SK-N-MC (cell line): ENCODE measurements at places on chromosomes 11 and 22.
A peak's percentile ranks its signal among the peaks of the same experiment; 100 is the strongest.

GRCh38 chr11:282630-283360, 4.6 kb downstream of the NLRP6 start:
- DNase-seq, result no peak

DNA sequence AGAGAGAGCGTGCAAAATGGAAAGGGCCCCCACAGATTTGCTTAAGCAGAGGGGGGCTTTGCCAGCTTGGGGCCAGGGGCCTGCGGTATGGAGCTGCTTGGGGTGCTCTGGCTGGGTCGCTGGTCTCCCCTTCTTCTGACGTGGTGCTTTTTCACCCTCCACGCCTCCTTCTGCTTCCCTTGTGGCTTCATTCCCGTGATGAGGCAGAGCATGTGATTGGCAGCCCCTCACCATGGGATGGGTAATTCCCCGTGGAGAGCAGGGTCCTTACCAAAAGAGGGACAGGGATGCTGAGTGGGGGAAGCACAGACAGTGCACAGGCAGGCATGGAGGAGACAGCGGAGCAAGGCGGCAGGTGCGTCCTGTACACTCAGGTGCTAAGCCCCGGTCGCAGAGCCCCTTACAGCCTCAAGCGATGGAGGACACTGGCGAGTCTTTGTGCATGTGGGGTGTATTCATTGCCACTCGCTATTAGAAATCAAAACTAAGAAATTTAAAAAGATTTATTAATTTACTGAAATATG, 19.9 kb upstream of the GRAMD4 start:
- no peak for DNase-seq

DNA sequence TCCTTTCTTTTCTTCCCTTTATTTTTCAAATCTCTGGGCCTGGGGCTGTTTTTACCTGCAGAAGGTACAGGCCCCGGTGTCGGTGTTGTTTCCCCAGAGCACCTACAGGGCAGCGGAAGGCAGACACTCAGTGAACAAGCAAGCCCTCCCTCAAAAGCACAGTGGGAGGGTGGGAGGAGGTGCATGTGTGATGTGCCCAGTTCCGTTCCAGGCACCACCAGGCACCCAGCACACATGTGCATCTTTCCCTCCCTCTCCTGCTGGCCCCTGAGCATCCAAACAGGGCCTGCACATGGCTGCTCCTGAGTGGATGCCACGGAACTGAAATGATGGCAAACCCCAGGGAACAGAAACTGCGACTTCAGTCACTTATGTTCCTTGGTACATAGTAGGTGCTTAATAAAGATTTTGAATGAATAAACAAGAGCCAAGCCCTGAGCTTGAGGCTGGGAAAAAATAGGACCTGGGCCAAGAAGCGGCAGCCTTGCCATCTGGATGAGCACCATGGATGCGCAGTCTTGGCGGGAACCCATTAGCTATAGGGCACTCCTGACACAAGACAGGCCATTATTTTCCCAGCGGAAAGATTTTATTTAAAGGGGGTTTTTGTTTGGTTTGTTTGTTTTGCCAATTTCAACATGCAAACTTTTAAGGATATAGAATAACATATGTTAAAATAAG, 47.8 kb downstream of the ARRB1 start:
- no peak for DNase-seq

DNA sequence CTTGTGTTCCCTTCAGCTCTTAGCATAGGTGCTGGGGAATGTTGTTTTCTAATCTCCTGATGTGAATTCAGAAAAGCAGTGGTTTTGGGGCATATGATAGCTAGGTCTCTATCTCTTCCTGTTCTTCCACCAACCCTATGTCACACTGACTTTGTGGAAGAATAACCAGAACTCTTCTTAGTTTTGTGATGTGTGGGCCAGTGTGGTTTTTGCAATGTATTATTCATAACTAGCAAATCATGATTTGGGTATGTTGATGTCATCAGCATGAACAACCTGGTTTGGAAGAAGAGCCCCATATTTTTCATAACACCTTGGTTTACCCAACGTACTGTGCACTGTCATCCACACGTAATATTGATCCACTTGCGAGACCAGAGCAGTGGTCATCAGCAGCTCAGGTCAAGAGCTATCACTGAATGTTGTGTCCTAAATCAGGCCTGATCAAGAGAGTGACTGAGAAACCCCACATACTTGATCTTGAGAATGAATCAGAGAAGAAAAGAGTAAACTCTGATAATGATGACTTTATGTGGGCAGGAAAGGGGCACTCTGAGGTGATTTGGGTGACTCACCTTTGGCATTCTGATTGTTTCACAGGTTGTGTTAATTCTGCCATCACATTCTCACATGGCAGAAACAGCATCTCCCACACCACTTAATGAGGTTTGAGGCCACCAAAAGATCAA, 19.4 kb upstream of the MS4A6E start:
- no peak for DNase-seq

GRCh38 chr11:102573851-102574250, 43.3 kb upstream of the MMP7 start:
- DNase-seq, result peak; percentile 50

- no peak for DNase-seq
Observed at GRCh38 chr11:10770626-10771254, 19.7 kb downstream of the CTR9 start.

GRCh38 chr11:128195057-128195751, 392.2 kb downstream of the ETS1 start:
- no peak for DNase-seq

DNA sequence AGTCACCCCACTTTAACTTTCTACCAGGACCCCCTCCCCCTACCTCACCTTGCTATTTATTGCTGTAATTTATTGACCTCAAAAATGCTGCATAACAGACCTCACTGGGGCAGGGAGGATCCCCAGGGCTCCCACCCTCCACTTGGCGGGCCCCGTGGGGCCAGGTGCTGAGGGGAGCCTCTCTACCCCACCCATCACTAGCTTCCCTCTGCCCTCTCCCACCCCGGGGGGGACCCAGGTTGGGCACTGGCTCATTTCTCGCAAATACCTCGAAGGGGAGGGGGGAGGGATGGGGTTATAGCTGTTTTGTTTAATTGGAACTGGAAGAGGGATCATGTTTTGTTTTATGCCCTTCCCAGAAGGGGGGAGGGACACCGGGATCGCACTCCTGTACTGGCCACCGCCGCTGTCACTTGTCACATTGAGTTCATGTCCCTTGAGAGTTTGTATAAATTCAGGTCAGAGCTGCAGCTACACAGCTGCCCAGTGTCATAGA, 16.3 kb upstream of the TMEM191C start:
- no peak for DNase-seq

GRCh38 chr11:43984519-43985385, 42.3 kb downstream of the C11orf96 start:
- no peak for DNase-seq

DNA sequence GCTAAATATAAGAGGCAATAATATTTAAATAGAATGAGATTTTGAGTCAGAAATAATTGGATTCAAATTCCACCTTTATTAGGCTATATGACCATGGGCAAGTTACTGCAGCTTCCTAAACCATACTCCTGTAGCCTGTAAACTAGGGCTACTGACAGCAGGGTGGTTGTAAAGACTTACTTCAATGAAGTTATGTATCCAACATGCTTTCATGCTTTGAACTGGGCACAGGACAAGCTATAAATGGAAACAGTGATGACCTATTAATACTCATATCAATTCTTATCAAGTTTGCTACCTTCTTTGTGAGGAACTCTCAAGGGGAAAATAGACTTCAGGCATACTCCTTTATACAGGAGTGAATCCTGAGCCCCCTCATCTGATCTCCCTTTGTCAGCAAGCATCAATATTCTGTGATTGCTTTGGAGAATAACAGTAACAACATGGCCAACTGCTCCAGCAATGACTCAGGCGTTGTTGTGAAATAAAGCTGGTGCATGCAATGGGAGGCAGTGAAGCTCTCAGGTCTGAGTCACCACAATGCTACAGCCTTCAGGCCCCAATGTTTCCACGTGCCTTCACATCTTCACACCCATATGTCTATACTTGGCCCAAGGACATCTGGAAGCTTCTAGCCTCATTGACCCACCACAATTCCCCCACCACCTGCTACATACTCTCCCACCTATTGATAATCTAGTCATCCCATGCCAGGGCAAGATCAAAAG, 102.5 kb downstream of the KCNA4 start:
- DNase-seq, result no peak
